Breast epithelium (tissue), 4 donors: ENCODE measurements at places on chromosomes 3 and 15. TPM values are rescaled to one million over a fixed set of nuclear protein-coding genes. Genes with fewer than 3 reads are reported as not detected.

DNA sequence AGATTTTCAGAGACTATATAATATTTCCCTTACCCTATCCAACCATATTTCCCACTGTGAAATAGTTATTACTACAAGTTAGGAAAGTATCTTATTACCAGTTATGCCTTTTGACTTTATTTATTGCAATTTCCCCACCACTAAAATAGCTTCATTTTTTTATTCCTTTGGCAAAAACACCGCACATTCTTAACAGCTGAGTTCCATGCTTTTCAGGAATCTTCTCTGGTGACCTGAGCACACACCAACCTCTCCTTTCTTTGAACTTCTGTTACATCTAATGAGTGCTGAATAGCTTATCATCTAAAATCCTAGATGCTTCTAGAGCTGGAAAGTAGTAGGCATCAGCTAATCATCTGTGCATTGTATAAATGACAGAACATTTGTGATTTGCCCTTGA is 99.1 kb downstream of the UBE2E2 start:
- no peaks in the 10 kb centered on the region for H3K36me3 ChIP-seq
- no peaks in the 10 kb centered on the region for H3K27me3 ChIP-seq
- no peaks in the 10 kb centered on the region for H3K4me1 ChIP-seq
- DNase-seq, result no peak
- no peak overlapping the region for H3K4me3 ChIP-seq
- no peak overlapping the region for H3K27ac ChIP-seq

DNA sequence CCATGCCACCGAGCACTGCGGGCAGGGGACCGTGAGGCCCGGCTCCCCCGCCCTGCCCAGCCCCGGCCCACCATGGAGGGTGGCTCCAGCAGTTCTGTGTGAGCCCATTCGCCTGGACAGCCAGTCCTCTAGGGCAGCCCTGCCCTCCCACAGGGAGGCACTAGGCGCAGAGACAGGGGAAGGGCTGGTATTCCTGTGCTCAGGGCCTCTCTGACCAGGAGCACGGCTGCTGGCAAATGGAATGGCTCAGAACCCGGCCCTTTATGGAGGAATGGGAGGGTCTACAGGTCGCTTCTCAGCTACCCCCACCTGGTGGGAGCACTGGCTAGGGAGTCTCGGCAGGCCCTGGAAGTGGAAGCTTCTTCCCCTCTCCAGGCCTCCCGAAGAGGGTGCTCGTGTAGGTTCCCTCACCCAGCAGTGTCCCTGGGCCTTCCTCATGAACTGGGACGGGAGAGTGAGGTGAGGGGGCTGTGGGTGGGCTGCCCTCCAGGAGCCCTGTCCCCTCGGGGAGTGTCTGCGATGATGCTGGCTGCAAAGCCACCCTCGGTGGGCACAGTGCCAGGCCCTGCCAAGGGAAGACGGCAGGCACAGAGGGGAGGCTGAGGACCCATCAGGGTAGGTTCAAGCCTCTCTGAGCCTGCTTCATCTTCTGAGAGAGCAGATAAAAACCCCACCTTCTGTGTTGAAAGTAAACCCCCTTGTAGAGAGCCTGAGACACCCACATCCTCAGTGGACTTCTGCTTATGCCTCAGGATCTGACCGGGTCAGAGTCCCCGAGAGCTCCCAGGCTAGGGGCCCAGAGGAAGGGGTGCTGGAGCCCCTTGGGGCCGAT is 1.5 kb downstream of the MELTF start:
- H3K27ac ChIP-seq, result peak overlapping the region; percentile 82
- no peaks in the 10 kb centered on the region for H3K36me3 ChIP-seq
- DNase-seq, result no peak
- no peaks in the 10 kb centered on the region for H3K27me3 ChIP-seq
- H3K4me1 ChIP-seq, result peaks cover 3% of the 10 kb centered on the region

- H3K4me3 ChIP-seq, result no peak overlapping the region
- no peaks in the 10 kb centered on the region for H3K4me1 ChIP-seq
- no peaks in the 10 kb centered on the region for H3K27me3 ChIP-seq
- H3K27ac ChIP-seq, result no peak overlapping the region
These were observed 93.0 kb upstream of the SLC25A36 start for GRCh38 chr3:140848666-140849065.

DNA sequence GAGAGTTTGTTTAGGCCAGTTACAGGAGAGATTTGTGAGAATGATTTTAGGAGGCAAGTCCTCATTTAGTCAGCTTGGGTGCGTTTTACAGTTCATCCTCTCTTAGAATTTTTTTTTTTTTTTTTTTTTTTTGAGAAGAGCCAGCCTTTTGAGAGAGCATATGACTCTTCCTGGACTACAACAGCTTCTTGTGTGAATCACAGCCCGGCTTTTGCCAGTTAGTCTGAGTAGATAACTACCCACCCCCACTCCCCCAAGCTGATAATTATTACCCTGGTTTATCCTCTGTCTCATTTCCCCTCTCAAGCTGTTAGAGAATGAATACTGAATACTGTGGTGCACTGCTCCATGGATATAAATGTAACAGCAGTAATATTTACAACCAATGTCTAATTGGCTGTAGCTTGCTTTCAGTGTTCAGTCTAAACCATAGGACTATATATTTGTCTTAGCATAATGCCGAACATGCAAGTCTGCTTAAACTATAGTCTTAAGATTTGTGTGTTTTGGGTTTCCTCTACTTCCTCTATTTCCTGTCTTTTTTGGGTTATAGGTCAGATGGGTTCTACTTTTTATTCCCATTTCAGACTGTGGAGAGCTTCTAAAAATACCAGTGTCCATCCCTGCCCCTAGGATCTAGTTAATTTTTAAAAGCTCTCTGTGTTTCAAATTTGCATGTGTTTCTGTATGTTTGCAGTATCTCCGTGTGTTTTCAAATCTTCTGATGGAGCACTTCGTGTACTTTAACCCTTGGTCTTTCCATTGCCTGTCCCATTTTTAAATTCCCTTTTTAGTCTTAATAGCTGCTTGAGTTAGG is 8.0 kb downstream of the CHD2 start:
- H3K27me3 ChIP-seq, result no peaks in the 10 kb centered on the region
- H3K36me3 ChIP-seq, result no peaks in the 10 kb centered on the region
- H3K4me1 ChIP-seq, result peaks cover 41% of the 10 kb centered on the region
- H3K4me3 ChIP-seq, result peak overlapping the region; percentile 8
- no peak for DNase-seq

GRCh38 chr15:87522997-87523396 is 733.5 kb downstream of the NTRK3 start:
- no peak overlapping the region for H3K4me3 ChIP-seq
- H3K27ac ChIP-seq, result no peak overlapping the region
- no peaks in the 10 kb centered on the region for H3K36me3 ChIP-seq
- no peak for DNase-seq
- no peaks in the 10 kb centered on the region for H3K27me3 ChIP-seq
- no peaks in the 10 kb centered on the region for H3K4me1 ChIP-seq

DNA sequence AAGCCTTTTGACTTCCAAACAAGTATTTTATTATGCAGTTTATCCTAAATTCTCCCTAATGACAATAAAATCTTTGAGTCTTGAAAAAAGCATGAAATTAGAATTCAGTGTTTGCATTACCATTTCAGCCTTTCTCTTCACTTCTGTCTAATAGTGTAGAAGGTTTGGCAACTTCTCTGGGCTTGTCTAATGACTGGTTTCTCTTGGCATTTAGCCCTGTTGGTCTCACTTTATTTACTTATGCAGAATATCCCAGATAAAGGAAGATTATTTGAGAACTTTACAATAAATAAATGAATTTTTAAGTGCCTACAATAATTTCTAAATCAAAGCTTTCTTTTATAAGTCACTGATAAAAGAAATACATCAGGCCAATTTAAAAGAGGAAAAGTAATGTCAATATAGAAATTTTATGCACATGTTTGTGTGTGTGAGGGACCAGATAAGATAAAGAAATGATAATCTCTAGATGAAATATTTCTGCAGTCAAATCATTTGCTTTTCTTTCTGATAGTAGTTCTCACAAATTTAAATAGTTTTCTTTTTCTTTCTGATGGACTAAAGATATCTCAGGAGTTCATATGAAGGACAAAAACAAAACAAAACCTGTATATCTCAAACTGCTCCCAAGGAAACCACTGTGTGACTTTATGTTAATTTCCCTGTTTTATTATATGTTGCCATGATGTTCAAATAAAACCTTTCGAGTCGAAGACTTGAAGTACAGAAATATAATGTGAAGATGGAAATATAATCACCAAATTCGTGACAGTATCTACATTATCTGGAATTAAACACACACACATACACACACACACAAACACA is 533.1 kb upstream of the CBLB start:
- H3K27ac ChIP-seq, result no peak overlapping the region
- no peaks in the 10 kb centered on the region for H3K36me3 ChIP-seq
- H3K4me1 ChIP-seq, result no peaks in the 10 kb centered on the region

GRCh38 chr15:76756381-76756780 is 148.8 kb downstream of the SCAPER start:
- no peaks in the 10 kb centered on the region for H3K4me1 ChIP-seq
- DNase-seq, result no peak
- H3K4me3 ChIP-seq, result no peak overlapping the region
- H3K27ac ChIP-seq, result no peak overlapping the region
- H3K36me3 ChIP-seq, result no peaks in the 10 kb centered on the region

AADACL2 gene
- 0.16 TPM for total RNA-seq
